Hematopoietic multipotent progenitor cell (in vitro differentiated cells): ENCODE measurements at places on chromosomes 13 and 19.

- DNase-seq = no peak
Measured at GRCh38 chr13:58882516-58882915, 1251.0 kb downstream of the PCDH17 start.

- no peak for DNase-seq
Measured at GRCh38 chr13:105147461-105147860, 1388.0 kb downstream of the EFNB2 start.

- DNase-seq = no peak
Measured at GRCh38 chr13:110629735-110630134, 14.4 kb downstream of the NAXD start.

- no peak for DNase-seq
Measured at GRCh38 chr19:12921047-12921446, 2.0 kb upstream of the SYCE2 start.

DNA sequence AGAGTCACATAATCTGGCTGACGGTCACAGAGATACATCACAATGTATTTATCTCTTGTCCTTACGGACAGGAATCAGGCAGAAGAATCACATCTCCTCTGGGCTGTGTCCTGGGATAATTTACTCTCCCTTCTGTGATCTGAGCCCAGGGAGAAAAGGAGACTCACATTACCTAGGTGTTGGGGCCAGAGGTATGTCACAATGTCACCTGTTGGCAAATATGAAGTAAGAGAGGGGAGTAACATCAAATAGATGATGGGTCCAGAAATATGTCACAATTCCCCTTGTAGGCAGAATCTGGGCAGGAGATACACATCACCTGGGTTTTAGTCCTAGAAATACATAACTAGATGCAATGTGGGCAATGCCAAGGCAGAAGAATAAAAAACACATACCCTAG lies 67.2 kb downstream of the ZNF726 start:
- no peak for DNase-seq

DNA sequence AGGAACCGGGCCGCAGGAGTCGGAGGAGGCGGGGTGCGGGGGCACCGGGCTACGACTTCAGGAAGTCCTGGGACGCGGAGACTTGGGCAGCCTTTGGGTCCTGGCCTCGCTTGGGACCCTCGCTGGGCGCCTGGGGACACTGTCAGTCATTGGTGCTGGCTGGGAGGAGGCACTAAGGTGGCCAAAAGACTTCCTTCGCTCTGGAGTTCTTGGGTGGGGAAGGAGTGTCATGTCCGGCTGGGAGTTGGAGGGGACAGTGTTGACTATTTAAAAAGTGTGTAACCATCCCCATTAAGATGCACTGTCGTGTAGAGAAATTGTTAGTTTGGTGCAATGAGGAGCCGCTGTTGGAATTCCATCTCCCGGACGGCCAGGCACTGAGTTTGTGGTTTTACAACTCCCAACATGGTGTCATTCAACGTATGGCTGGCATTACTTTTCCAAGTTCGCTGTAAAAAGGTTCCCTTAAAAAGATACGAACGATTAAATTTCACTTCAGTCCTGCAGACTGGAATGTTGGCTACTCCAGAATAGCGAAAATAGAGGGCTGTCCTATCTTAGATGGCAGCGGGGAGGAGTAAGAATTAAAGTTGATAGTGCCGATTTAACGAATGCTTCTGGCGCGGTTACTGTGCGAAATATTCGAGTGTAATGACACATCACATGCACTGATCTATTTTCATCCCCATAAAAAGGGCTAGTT lies 776 bp downstream of the DNAJC3 start:
- no peak for DNase-seq

GRCh38 chr13:110551284-110551683 lies 10.2 kb downstream of the RAB20 start:
- DNase-seq = no peak

DNA sequence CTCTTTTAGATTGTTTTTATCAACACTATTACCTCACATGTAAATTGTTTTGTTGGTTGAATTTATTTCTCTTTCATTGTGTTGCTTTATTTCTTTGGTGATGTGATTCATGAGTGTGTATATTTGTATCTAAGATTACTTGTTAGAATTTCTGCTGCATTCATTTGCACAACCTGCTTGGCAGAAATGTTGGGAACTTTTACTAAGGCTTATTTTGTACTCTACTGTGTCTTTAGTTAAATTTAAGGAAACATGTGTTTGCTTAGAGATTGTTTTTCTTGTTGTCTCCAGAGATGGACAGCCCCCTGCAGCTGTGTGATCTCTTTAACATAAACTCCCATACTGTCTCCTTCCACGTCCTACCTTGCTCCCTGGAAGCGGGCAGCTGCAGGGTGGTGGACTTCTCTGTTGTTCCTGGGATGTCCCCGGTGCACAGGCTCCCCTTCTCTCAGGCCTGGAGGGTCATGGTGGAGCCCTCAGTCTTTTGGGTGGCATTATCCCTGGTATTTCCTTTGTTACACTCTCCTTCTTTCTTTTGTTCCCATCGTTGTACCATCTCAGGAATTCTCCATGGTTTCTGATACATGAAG lies 212.0 kb upstream of the SPRY2 start:
- DNase-seq = no peak

- no peak for DNase-seq
Measured at GRCh38 chr19:18494267-18494607, 27.6 kb downstream of the ELL start.

- no peak for DNase-seq
Measured at GRCh38 chr13:29239653-29240525, 355.6 kb downstream of the SLC7A1 start.

DNA sequence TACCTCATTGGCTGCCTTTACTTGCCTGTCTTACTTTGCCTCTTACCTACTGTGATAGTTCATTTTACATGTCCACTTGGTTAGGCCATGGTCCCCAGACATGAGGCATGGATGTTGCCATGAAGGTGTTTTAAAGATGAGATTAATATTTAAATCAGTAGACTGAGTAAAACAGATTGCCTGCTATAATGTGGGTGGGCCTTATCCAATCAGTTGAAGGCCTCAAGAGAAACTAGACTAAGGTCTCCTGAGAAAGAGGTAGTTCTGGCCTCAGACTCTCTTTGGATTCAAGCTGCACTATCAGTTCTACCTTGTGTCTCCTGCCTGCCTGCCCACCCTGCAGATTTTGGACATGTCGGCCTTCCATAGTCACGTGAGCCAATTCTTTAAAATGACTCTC lies 26.1 kb downstream of the ADGRE3 start:
- no peak for DNase-seq

- peak; percentile 62 for DNase-seq
Measured at GRCh38 chr13:77820431-77821149, 98.0 kb downstream of the EDNRB start.

GRCh38 chr19:51407511-51408131 lies 9.8 kb downstream of the SIGLEC10 start:
- DNase-seq = peak; percentile 74

- no peak for DNase-seq
Measured at GRCh38 chr13:33785384-33785783, 32.6 kb upstream of the RFC3 start.

GRCh38 chr19:11581740-11582139 lies 4.3 kb upstream of the ACP5 start:
- DNase-seq = no peak

DNA sequence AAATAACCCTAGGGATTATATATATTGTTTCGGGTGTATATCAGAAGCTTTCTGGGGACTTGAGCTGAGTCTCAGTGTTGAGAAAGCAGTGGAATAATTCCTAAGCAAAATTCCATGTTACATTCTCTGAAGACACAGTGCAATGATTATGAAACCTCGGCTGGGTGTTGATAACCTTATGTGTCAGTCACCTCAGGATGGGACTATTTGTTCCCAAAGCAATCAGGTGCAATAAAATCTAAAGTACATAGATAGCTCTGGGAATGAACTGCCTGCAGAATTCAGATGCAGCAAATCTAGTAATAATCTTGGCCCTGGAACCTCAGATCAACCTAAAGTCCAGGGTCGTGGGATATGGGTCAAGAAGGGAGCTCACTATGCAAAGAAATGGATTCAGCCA lies 53.0 kb downstream of the EDNRB start:
- no peak for DNase-seq

DNA sequence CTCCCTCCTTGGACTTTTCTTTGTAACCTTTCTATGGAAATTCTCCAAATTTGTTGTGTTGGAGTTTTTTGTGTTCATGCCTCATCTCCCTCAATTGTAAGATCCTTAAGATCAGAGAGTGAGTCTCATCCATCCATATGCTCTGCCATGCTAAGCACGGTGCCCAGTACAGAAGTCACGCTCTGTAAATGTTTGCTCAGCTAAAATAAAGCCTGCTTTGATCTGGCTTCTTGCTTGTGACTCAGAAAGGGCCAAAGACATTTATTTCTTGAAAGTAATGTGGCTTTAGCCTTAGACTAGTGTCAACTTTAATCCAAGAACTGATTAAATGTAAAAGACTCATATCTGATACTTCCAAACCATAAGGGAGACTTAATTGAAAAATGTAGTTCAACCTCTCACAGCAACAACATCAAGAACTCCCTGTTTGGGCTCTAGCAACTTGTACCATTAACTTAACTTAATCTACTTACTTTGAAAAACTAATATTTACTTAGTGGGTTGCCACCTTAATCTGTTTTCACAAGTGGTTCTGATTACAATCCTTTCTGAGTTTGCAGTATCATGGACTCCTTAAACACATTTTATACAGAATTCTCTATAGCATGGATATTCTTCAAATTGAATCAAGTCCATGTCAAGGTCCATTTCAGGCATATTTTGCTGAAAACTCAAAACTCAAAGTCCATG lies 100.2 kb downstream of the KL start:
- no peak for DNase-seq

DNA sequence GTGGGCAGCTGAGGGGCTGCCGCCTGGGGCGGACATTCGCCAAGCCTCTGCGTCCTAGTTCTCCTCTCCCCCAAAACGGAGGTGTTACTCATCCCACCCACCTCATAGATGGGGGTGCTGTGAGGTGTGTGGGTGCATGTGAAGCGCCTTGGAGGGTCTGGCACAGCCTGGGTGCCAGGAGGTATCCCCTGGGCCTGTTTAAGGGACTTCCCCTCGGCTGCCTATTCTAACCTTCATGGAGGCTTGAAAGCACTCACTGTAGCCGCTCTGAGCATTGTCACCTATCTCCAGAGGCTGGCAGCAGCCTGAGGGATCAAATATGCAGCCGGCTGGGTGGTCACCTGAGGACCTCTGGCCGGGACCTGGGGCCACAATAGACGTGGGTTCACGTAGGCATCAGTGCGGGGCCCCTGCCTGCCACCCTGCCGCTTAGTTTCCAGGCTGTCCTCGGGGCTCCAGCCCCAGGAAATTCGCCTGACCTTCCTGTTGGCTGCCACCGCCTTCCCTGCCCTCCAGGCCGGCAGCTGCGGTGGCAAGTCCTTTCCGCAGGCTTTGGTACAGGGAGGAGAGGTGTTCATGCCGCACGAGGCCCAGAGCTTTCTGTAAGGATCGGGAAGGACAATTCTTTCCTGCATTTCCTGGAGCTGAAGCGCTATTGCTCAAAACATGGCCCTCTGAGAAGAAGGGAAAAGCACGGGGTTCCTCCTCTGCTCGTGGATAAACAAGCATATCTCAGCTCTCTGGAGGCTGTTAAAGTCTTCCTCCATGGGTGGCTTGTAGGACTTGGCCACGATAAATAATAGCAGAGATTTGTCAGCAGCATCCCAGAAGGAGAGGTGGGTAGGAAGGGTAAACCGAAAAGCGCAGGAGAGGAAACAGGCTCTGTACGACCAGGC lies 4.6 kb downstream of the COL4A2 start:
- no peak for DNase-seq

DNA sequence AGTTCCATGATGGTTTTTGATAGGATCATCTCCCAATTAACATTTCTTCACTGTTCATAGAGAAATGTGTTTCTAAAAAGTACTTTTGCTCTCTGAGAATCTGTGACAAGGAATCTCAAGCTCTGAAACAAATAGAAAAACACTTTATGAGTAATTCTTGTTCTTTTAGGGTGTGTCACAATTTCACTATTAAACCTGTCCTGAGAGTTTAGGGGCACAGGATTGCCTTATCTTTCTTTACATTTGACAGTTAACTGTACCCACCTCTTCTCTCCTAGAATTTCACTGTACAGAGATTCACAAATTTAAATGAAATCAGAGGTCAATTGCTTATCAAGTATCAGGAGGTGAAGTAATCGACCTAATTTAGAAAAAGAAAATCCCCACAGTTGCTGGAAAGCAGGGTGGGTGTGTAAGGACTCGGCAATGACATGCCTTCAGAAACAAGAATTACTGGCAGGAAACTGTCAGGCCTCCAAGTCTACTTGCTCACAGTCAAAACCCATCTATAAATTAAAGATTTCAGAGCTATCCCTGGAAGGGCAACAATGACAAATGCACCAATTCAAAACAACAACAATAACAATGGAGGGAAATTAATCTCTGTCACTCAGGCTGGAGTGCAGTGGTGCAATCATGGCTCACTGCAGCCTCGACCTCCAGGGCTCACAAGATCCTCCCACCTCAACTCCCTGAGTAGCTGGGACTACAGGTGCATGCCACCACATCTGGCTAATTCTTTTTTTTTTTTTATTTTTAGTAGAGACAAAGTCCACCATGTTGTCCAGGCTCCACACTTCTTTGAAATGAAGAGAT lies 250.2 kb downstream of the ABCC4 start:
- no peak for DNase-seq
